GM12865 (cell line): ENCODE measurements at places on chromosomes 12 and 14.

DNA sequence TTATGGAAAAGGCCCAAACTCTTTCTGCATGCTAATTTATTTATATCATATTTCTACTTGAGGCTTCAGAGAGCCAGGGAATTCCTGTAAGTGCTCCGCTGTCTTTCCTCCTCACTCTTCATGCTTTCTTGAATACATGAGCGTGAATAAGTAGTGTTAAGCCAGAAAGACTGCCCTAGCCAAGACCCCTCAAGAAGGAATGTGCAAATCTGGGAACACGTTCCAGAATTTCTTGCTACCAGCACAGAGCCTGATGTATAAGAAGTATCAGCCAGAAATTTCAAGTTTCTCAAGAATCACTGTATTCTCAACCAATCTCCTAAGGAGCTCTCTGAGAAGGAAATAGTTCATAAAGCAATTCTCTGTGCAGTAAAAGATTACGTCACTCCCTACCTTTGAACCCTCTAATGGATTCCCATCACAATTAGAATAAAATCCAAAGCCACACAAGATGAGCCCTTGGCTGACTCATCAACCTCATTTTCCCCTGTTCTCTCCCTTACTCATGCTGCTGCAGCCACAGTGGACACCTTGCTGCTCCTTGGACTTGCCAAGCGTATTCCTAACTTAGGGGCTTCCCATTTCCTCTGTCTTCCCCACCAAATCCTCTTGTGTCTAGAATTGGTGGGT lies 6.9 kb upstream of the TSPAN8 start:
- DNase-seq = no peak

DNA sequence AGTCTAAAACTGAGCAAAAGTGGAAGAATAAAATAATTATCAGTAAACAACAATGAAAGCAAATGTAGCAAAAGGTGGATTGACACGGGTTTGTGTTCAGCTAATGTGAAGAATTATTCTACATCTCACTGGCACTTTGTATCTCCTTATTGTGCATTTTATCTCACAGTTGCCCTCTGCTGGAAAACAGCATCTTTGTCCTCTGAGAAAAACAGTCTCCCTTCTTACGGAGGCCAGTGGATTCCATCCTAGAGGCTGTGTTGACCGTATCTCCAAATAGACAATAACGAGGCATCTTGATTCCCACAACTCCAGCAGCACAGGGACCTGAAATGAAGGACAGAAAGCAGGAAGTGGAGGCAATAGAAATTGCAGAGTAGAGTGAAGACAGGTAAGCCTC lies 51.3 kb upstream of the PLBD1 start:
- no peak for DNase-seq

GRCh38 chr14:20809917-20810316 lies 7.3 kb upstream of the RNASE1 start:
- no peak for DNase-seq

DNA sequence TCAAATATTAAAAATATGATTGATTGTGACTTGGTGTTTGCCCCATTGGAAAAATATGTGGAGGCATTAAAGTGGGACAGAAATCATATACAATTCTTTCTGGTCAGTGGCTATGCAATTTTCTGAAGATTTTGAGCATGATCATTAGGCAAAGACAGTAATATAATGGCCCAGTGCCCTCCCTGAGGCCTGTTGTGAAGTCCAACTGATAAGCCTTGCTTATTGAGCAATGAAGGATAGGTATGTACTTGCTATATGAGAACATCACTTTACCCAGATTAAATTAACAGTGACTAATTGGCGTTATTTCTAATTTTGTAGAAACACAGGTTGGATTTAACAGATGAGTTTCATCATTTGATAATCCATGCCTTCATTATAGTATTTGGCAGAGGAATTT lies 57.1 kb downstream of the NKX2-1 start:
- DNase-seq = no peak

DNA sequence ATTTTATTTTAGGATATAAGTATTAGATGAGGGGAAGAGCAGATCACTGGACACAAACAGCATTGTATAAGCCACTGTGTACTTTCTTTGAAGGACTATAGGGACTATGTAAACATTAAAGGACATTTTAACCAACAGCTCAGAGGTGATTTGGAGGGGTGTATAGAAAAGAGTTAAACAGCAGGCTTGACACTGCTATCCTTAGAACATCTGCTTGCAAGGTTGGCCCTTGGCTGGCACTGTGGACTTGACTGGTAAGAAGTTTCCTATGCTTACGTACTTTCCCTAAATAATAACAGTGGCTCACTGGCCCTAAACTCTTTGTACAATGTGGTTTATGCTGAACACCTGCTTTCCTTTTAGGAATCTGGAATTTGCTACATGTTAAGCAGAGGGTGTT lies 28.7 kb downstream of the ZFYVE26 start:
- no peak for DNase-seq

- no peak for DNase-seq
Observed at GRCh38 chr14:80805136-80805535, 136.4 kb downstream of the CEP128 start.

GRCh38 chr12:2765052-2765451 lies 29.7 kb upstream of the FKBP4 start:
- DNase-seq = no peak

- no peak for DNase-seq
Observed at GRCh38 chr12:99068993-99069747, 424.1 kb downstream of the APAF1 start.

- no peak for DNase-seq
Observed at GRCh38 chr12:113202300-113203075, 17.0 kb downstream of the RITA1 start.

GRCh38 chr12:109346920-109347319 lies 780 bp upstream of the MYO1H start:
- peak; percentile 22 for DNase-seq

- no peak for DNase-seq
Observed at GRCh38 chr12:61272441-61272840, 987.8 kb upstream of the USP15 start.

DNA sequence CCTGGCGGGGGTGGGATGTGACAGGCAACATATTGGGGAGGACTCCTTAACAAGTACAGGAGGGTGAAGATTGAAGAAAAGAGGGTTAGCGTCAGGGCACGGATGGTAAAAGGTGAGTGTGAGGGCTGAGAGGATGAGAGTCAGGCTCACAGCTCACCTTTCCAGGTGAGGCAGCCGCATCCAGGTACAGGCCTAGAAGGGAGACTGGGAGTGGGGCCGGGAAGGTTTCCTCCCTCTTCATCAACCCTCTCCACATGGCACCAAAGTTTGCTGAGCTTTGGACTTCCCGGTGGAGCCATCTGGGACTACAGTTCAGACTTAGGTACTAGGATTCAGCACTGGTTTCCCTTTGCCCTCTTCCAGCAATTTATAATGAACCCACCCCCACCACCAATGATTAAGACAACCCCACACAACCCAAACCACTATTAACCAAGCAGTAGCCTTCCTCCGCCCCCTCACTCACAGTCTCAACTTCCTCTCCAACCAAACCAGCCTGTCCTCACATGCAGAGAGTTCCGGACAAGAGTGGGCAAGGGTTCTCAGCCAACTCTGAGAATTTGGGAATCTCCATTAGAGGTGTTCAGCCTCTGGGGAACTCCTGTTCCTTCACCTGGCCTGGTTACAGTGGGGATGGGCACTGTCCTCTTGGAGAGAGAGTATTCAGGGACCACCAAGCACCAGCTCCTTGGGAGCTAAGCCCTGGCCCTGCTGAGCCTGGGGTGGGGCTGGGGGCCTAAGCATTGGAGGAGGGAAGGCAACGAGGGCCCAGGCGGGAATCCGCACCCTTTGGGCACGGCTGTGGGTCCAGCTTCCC lies 2.4 kb upstream of the HOXC4 start:
- no peak for DNase-seq

DNA sequence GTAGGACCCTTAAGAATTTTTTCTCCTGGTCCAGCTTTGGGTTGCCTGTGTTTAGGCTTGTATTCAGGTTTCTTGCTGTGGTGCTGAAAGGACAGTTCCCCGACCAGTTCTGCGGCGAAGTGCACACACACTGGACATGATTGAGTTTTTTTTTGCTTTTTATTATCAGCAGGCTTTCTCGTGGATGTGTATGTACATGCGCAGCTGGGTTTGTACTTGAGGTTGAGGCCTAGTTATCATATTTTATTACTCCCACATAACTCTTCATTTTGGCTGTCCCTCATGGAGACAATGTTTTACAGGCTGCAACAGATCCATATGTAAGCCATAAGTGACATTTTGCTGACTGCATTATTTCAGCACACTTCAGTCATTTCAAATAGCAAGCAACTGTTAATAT lies 2.5 kb downstream of the SCN8A start:
- DNase-seq = peak; percentile 27

GRCh38 chr12:89775063-89775985 lies 66.7 kb upstream of the ATP2B1 start:
- DNase-seq = no peak

GRCh38 chr12:93100610-93101009 lies 171.5 kb upstream of the EEA1 start:
- no peak for DNase-seq

GRCh38 chr12:25156061-25156460 lies 38.9 kb downstream of the DNAI7 start:
- DNase-seq = no peak

DNA sequence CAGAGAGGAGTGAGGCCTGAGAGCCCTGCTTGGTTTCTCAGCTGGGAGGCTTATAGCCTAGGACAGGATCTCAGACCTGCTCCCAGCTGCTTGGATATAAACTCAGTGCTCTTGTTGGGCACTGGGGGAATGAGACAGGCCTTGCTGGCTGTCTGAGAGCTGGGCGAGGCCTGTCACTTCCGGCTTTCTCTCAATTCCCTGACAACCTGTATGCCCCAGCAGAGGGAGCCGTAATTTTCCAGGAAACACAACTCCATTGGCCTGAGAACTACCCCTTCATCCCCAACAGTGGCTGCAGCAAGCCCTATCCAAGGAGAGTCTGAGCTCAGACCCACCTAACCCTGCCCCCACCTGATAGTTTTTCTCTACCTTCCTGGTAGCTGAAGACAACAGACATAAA lies 258.3 kb upstream of the STXBP6 start:
- no peak for DNase-seq

- DNase-seq = no peak
Observed at GRCh38 chr12:42118136-42118879, 26.4 kb downstream of the GXYLT1 start.

- DNase-seq = no peak
Observed at GRCh38 chr12:27979145-27979544, 6.6 kb upstream of the PTHLH start.
